ENCODE measurements at places on chromosomes 6 and 20. TPM values are rescaled to one million over a fixed set of nuclear protein-coding genes. Genes with fewer than 3 reads are reported as not detected.

C20orf204 gene
- total RNA-seq, result 1.4 TPM

MEI4 gene
- total RNA-seq, result under 0.01 TPM

ULBP3 gene
- total RNA-seq, result 21.7 TPM

ASXL1 gene
- 69.1 TPM for total RNA-seq

PTGIS gene
- total RNA-seq, result 42.8 TPM

KCNS1 gene
- total RNA-seq, result not detected

CARMIL1 gene
- total RNA-seq, result 26.3 TPM

ELOVL4 gene
- total RNA-seq, result 12.3 TPM

FOXA2 gene
- not detected for total RNA-seq

PPP1R18 gene
- 67.2 TPM for total RNA-seq

CRIP3 gene
- not detected for total RNA-seq

CLVS2 gene
- 0.11 TPM for total RNA-seq

CPNE5 gene
- total RNA-seq, result 0.76 TPM

MROH8 gene
- total RNA-seq, result 6.4 TPM

GMPR gene
- total RNA-seq, result 4.9 TPM

BPIFB1 gene
- not detected for total RNA-seq

SPTLC3 gene
- total RNA-seq, result 48.1 TPM

NDUFAF4 gene
- 14.4 TPM for total RNA-seq

HLA-G gene
- 0.13 TPM for total RNA-seq

ALDH8A1 gene
- 0.43 TPM for total RNA-seq

DEFB128 gene
- not detected for total RNA-seq

PCSK2 gene
- total RNA-seq, result not detected

HMGCLL1 gene
- not detected for total RNA-seq

SLCO4A1 gene
- total RNA-seq, result 0.13 TPM

C6orf132 gene
- total RNA-seq, result 3.8 TPM

LY6G5C gene
- total RNA-seq, result 0.65 TPM

FAM217A gene
- not detected for total RNA-seq

MYB gene
- 0.13 TPM for total RNA-seq

GPR63 gene
- 0.11 TPM for total RNA-seq

PI3 gene
- total RNA-seq, result 0.32 TPM

ADNP gene
- 31.2 TPM for total RNA-seq

PRPH2 gene
- 2.5 TPM for total RNA-seq

CALHM6 gene
- total RNA-seq, result 1.4 TPM

PTCHD4 gene
- 0.54 TPM for total RNA-seq

HECA gene
- 36.3 TPM for total RNA-seq

CALHM4 gene
- not detected for total RNA-seq

SLC22A3 gene
- total RNA-seq, result 2.7 TPM

ARHGAP18 gene
- 5.5 TPM for total RNA-seq

OOEP gene
- total RNA-seq, result 0.43 TPM

WFDC10B gene
- not detected for total RNA-seq

JPH2 gene
- total RNA-seq, result 0.22 TPM

GSTA3 gene
- total RNA-seq, result not detected

TSHZ2 gene
- total RNA-seq, result 0.43 TPM

DEFB115 gene
- not detected for total RNA-seq

RAET1G gene
- 9.4 TPM for total RNA-seq

RNF182 gene
- total RNA-seq, result 0.13 TPM

DBNDD2 gene
- total RNA-seq, result 4.1 TPM

PCNA gene
- 109 TPM for total RNA-seq

PHF20 gene
- 66.6 TPM for total RNA-seq

OR2H2 gene
- total RNA-seq, result not detected

SLC17A9 gene
- 6.9 TPM for total RNA-seq

AARS2 gene
- 6.3 TPM for total RNA-seq

TSPYL4 gene
- total RNA-seq, result 17.5 TPM

TTK gene
- total RNA-seq, result 21.8 TPM

TASP1 gene
- 27.4 TPM for total RNA-seq

PRND gene
- not detected for total RNA-seq

NR2E1 gene
- not detected for total RNA-seq

TCEA2 gene
- total RNA-seq, result 17.5 TPM

All from articular chondrocyte of knee joint (primary cell).